ENCODE measurements at places on chromosomes 6 and 20.

DNA sequence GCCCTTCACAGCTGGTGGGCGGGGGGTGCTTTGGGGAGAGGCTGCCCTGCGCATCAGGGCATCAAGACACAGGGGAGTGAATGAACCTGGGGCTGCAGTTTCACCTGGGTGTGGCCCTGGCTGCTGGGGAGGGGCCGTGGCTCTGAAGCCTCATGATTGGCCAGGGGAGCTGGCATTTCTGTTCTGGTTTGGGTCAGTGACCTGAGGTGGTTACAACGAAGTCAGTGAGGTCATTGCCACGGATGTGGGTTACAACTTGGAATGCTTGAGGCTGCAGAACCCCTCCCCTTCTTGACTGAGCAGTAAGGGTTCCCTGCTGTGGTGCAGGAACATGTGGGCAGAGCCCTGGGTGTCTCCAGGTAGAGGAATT is 3.0 kb downstream of the TCEA2 start:
- DNase-seq: peak; percentile 61

GRCh38 chr20:35833241-35833640 is 61.4 kb downstream of the PHF20 start:
- no peak for DNase-seq

- no peak for DNase-seq
These were observed 67.2 kb upstream of the MLIP start for GRCh38 chr6:54044059-54044458.

- no peak for DNase-seq
These were observed 210.1 kb downstream of the ARHGAP18 start for GRCh38 chr6:129499843-129500219.

GRCh38 chr6:17971128-17972073 is 16.0 kb downstream of the KIF13A start:
- no peak for DNase-seq

DNA sequence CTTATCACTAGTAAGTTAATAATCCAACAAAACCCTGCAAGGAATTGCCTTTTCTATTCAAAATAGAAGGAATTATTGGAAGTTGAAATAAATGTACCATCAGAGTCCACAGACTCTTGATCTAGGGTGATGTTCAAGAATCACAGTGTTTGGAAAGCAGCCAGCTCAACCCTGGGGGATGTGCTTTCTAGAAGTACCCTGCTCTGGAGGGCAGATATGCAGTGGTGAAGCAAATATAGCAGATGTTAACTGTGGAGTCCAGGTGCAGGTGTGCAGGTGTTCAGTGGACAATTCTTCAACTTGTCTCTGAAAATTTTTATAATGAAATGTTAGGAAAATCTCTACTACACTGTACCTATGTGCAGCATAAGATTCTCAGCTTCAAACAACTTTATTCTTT is 9.1 kb upstream of the INSM1 start:
- DNase-seq: no peak

GRCh38 chr20:24194143-24194542 is 205.6 kb upstream of the GGTLC1 start:
- no peak for DNase-seq

DNA sequence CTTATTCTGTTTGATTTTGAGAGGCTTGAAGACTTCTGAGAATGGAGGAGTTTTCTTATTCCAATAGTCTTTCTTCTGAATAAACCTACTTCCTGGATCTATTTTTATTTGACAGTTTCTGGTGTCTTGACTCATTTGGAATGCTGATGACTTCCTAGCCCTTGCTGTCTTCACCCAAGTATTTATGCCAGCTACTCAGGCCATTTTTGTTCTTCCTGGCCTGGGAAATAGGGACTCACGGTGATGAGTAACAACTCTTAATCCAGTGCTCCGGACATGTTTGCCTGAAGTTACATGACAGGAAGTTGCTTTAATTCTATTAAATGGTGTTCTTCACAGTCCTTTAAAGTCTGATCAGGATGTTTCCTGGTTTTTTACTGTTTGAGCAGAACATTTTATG is 272.1 kb upstream of the EYS start:
- no peak for DNase-seq

DNA sequence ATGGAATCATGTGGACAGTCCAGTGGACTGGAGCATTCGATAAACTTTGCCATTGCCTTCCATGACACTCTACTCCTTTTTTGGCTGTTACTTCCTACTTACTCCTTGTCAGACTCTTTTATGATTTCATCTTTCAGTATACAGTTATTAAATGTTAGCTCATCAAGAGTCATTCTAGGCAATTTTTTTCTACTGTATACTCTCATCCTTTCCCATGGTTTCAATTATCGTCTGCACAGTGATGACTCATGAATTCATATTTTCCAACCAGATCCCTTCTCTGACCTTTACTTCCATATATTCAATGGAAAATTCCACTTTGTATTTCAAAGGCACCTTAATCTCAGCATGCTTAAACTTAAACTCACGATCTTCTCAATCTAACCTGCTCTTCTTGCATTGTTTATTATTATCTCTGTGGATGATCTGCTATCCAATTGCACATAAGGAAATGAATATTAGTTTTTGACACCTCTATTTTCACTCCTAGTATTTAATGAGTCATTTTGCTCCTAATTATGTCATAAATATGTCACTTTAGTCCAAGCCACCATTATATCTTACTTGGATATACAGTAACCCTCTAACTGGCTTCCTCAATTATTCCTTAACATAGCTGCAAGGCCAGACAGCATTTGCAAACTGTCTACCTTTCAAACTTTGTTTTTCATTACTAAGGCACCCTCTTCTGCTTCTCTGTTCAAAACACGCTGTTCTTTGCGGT is 427.5 kb downstream of the PHF3 start:
- DNase-seq: no peak

DNA sequence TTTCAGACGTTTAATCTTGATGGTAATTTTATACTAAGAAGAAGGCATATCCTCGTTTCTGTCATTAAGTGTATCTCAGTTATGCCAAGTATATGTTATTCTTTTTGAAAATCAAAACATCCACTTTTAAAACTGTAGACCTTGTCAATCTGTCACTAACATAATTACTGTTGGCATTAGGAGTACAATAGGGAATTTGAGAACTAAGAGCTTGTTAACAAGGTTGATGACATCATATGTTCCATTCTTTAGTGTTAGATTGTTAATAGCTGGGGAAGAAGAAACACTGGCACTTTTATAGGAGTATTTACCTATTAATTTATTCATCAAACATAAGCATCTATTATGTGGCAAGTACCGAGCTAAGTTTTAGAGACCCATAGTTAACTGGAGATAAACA is 76.2 kb downstream of the MAP3K4 start:
- DNase-seq: no peak

DNA sequence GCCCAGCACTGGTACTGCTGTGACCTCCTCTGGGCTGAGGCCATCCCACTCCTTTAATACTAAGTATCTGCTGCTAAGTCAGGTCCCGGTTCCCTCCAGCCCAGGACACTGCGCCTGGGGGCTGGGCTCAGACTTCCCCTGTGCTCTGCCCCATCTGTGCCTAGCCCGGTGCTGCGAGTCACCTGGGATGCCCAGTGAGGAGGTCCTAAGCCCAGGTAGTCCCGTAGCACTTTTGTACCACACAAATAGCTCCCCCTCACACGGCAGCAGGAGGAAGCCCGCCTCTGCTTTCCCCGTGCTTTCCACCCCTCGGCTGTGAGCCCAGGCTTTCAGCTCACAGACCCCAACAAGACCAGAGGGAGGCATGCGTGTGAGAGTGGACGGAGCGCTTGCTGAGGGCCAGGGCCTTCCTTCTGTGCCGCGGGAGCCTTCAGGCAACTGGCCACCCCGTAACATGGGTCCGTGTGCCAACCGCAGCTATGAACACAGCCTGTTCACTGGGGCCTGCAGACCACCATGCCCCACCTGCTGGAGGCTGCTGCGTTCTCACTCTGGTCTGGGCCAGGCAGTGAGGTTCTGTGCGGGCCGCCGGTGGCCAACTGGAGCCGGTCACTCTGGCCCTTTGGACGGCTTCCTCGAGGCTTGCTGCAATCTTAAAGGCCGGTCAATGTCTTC is 79.9 kb upstream of the MPC1 start:
- no peak for DNase-seq

GRCh38 chr6:22412994-22413393 is 116.2 kb upstream of the PRL start:
- DNase-seq: no peak

DNA sequence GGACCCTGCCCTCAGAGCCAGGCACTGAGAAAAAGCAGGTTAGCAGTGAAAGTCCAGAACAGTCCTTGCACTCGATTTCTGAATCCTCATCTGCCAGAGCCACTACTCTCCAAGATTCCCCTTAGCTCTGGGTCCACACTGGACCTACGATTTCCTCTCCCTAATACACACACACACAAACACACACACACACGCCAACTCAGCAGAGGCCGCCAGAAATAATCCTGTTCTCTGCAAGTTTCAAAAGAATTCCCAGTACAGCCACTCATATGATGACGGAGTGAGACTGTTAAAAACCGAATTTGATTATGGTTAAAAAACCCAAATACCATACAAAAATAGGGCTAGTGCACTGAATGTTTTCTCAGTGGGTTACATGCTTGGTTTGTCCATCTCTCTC is 90.8 kb downstream of the GMPR start:
- DNase-seq: no peak

GRCh38 chr6:66605971-66606370 is 898.9 kb upstream of the EYS start:
- DNase-seq: no peak

GRCh38 chr20:33685328-33686099 is 671 bp downstream of the E2F1 start:
- no peak for DNase-seq

DNA sequence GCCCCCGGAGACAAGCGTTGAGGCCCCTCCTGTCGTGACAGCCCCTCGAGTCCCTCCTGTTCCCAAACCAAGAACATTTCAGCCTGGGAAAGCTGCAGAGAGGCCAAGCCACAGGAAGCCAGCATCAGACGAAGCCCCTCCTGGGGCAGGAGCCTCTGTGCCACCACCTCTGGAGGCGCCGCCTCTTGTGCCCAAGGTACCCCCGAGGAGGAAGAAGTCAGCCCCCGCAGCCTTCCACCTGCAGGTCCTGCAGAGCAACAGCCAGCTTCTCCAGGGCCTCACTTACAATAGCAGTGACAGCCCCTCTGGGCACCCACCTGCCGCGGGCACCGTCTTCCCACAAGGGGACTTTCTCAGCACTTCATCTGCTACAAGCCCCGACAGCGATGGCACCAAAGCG is 72.4 kb downstream of the SERAC1 start:
- DNase-seq: no peak

DNA sequence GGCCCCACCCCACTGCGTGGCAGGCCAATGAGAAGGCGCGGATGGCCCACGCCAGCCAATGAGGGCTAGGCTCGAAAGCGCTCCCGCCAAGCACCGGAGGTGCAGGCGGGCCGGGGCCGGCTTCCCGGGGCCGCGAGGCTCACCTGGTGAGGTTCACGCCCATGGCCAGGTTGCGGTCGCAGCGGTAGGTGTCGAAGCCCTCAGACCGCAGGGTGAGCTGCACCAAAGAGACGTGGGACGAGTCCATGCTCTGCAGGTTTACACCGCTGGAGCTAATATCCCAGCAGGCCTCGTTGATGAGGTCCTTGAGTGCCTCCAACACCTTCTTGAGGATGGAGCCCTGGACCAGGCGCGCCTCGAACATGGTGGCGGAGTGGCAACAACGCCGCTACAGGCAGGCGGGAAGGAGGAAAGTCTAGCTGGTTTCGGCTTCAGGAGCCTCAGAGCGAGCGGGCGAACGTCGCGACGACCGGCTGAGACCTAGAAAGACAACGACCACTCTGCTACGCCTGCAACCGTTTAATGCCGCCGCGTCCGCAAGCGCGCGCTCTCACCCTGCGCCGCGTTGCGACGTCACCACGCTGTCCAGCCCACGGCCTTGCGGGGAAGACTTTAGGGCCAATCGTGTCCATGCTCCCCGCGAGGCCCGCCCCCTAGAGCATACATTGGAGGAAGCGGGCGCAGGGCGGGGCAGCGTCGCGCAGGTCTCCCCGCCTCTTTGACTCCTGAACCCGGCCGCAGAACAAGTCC is at the start of gene PCNA:
PCNA (minus strand) TSS at position 524 of the 750 bp plus-strand sequence; CDS start at position 364, 160 bp downstream.
- DNase-seq: peak; percentile 93

DNA sequence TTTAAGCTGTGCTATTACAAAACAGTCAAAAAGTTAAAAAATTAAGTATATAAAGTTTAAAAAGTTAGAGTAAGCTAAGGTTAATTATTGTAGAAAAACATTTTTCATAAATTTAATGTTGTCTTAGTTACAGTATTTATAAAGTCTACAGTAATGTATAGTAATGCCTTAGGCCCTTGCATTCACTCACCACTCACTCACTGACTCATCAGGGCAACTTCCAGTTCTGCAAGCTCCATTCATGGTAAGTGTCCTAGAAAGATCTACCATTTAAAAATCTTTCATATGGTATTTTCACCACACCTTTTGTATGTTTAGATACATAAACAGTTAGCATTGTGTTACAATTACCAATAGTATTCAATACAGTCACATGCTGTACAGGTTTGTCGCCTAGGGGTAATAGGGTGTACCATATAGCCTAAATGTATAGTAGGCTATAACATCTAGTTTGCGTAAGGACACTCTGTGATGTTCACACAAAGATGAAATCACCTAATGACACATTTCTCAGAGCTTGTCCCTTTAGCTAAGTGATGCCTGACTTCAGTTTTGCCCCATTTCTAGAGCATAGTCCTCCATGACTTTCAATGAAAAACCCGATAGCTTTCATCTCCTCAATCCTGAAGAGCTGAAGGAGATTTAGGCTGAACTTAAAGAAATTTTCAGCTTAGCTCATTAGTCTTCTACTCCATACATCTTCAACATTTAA is 14.9 kb upstream of the HLA-DRA start:
- DNase-seq: no peak

DNA sequence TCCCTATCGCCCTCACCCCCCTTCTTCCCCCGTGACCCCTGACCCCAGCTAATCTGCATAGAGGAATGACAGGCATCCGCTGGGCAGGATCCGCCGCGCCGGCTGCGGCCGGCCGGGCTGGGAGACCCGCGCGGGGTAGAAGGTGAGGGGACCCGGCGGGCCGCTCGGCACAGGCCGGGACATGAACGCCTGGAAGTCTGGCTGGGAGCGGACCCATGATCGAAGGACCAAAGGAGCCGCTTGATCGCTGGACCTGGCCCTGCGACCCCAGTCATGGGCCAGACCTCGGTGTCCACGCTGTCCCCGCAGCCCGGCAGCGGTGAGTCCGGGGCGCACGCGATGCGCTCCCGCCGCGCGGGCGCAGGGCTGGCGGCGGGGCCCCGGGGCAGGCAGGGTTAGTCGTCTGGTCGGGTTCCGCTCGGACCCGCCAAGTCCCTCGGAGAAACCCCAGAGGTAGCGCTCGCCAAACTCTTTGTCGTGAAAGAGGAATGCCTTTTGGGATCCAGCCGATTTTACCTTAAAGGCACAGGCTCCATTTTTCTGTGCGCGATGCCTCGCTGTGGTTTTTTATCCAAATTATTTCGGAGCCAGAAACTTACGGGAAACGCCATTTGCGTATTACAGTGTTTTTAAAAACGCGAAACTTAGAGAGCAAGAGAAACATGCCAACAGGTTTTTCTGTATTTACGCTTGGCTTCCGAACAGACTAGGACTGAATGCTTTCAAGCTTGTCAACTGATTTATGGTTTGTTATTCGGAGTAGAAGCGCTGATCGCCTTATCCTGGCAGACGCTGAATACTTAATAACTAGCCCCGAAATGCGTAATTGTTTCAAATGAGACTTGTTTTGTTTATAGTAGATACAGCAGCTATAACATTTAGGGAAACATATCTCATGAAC is at the start of gene PHACTR2:
PHACTR2 (plus strand) TSS at position 75 of the 901 bp plus-strand sequence; CDS start at position 274, 199 bp downstream.
- DNase-seq: peak; percentile 21

GRCh38 chr20:54043076-54043967 is 27.1 kb downstream of the BCAS1 start:
- no peak for DNase-seq

GRCh38 chr20:48267860-48268633 is 482.8 kb upstream of the SULF2 start:
- DNase-seq: no peak

Measured in CD4-positive, alpha-beta T cell treated with Interleukin-15 for 4 hours (primary cell).